ENCODE measurements at places on chromosomes 7 and 10. TPM values are rescaled to one million over a fixed set of nuclear protein-coding genes. Genes with fewer than 3 reads are reported as not detected.
A peak's percentile ranks its signal among the peaks of the same experiment; 100 is the strongest.

Gene DRGX
- total RNA-seq, result not detected

Gene ACTR3C
- 6.4 TPM for total RNA-seq

Gene TMEM273
- total RNA-seq, result 12.3 TPM

Gene CPA5
- total RNA-seq, result 8.7 TPM

Gene MYPN
- total RNA-seq, result not detected

Gene KCND2
- total RNA-seq, result not detected

Gene LRRC4
- not detected for total RNA-seq

Gene PLXDC2
- 0.86 TPM for total RNA-seq

Gene SCIN
- total RNA-seq, result 0.69 TPM

GRCh38 chr10:71634531-71635164 is 84.9 kb downstream of the C10orf105 start:
- H3K4me1 ChIP-seq, result peaks cover 5% of the 10 kb centered on the region
- no peak overlapping the region for H3K4me3 ChIP-seq
- H3K27ac ChIP-seq, result no peak overlapping the region
- no peaks in the 10 kb centered on the region for H3K36me3 ChIP-seq
- H3K27me3 ChIP-seq, result peaks cover 15% of the 10 kb centered on the region

DNA sequence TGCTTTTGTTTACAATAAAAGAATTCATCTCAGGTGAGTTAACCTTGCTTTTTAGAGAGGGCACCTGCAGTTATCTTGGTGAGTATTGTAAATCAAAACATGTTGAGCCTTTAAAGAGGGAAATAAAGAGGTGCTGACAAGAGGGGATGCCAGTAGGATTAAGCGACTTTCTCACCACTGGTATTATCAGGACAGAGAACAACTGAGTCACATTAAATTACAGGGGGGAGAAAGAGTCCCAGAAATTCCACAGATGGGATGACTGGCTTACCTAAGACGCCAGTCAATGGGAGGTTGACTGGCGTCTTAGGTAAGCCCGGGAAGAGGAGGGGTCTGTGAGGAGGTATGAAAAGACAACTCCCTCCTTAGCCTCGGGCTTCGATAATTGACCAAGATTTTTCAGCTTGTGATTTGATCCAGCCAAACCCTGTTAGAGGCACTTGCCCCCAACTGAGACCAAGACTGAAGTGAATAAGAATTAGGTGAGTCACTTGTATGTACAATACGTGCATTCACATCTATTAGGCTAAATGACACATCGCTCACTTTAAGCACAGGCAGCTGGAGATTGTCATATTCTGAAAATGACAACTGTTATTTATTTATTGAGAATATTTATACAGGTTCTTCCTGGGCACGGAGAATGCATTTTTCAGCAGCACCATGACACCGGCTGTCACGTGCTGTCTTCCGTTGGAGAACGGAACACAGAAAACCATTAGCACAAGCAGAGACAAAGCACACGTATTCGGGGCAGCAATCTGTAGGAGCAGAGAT is 117.6 kb downstream of the SEM1 start:
- no peak overlapping the region for H3K4me3 ChIP-seq
- no peak for DNase-seq
- H3K27me3 ChIP-seq, result peaks cover 12% of the 10 kb centered on the region
- no peak overlapping the region for H3K27ac ChIP-seq
- peaks cover 4% of the 10 kb centered on the region for H3K4me1 ChIP-seq

- no peak overlapping the region for H3K27ac ChIP-seq
- no peaks in the 10 kb centered on the region for H3K36me3 ChIP-seq
- peaks cover 4% of the 10 kb centered on the region for H3K4me1 ChIP-seq
- no peak for DNase-seq
- no peaks in the 10 kb centered on the region for H3K27me3 ChIP-seq
Measured at GRCh38 chr7:144908324-144908723, 72.5 kb upstream of the TPK1 start.

DNA sequence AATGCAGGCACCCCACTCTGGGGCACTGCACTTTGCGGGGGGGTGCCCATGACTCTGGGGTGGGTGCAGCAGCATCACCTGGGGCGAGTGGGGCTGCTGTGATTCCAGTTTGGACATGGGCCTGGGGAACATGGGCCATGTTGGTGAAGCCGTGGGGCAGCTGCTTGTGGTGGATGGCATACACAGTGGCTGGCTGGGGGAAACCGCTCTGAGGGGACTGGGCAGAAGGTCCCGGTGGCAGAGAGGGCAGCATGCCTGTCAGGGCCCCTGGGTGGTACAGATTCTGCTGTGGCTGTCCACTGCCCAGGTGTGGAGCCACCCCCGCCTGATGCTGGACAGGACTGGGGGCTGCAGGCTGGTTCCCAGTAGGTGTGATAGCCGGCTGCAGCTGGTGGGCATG is 57.2 kb downstream of the LRRC72 start:
- no peak for DNase-seq
- H3K27ac ChIP-seq, result no peak overlapping the region
- peaks cover 3% of the 10 kb centered on the region for H3K27me3 ChIP-seq
- no peak overlapping the region for H3K4me3 ChIP-seq
- no peaks in the 10 kb centered on the region for H3K36me3 ChIP-seq

GRCh38 chr7:148256433-148256832 is 334.1 kb upstream of the C7orf33 start:
- no peaks in the 10 kb centered on the region for H3K36me3 ChIP-seq
- H3K27me3 ChIP-seq, result peaks cover 2% of the 10 kb centered on the region
- no peak overlapping the region for H3K27ac ChIP-seq
- no peak for DNase-seq

DNA sequence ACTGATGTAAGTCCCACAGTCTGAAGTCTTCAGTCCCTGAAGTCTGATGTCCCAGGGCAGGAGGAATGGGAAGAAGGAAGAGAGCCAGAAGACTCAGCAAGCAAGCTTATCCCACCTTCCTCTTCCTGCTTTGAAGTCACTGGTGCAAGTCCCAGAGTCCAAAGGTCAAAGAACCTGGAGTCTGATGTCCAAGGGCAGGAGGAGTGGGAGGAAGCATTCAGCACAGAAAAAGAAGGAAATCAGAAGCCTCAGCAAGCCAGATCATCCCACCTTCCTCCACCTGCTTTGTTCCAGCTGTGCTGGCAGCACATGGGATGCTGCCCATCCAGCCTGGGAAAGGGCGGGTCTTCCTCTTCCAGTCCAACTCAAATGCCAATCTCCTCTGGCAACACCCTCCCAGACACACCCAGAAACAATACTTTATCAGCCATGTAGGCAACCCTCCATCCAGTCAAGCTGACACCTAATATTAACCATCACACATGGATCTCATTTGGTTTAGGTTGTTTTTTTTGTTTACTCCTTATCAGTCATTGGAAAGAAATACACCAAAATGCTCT is 50.9 kb downstream of the ADAM12 start:
- no peaks in the 10 kb centered on the region for H3K36me3 ChIP-seq
- no peaks in the 10 kb centered on the region for H3K27me3 ChIP-seq
- no peak for DNase-seq
- H3K27ac ChIP-seq, result no peak overlapping the region
- no peak overlapping the region for H3K4me3 ChIP-seq
- H3K4me1 ChIP-seq, result no peaks in the 10 kb centered on the region

DNA sequence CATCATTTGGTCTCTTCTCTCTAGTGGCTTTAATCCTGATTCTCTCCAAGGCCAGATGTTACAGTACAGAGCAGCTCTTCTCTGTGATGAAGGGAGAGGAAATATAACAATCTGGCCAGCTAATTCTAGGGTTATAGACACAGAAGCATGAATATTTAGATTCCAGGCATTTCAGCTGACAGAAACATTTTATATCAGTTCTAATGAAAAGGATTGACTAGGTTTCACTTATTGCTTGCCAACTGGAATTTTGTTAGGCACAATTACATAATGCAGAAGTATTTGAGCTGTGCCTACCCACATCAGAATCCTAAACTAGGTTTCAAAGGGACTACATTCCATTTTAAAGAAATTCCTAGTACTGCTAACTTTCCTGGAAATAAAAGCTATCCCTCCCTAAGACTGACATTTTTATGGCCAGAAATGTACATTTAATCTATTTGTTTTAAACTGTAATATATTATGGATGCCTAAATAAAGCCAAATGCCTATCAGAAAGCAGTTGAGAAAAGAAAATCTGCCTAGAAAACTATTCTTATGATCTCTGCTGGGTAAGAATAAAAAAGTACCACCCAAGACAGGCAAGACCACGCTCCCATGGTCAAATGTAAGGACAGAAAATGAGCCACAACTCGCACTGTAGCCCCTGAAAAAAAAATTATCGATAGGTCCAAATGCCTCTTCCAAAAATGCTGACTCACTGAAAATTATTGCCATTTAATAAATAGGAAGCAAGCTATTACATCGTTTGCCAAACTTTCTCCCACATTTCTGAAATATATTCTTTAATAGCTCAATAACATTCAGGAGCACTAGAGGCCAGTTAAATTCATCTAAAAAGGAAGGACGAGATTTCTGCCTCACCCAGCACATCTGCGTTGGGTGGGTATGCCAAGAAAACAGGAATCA is 498.1 kb downstream of the KCNMA1 start:
- no peak overlapping the region for H3K27ac ChIP-seq
- H3K27me3 ChIP-seq, result peaks cover 16% of the 10 kb centered on the region
- H3K36me3 ChIP-seq, result no peaks in the 10 kb centered on the region

GRCh38 chr10:131677671-131678070 is 223.1 kb upstream of the PPP2R2D start:
- H3K36me3 ChIP-seq, result no peaks in the 10 kb centered on the region
- no peak overlapping the region for H3K27ac ChIP-seq
- H3K4me3 ChIP-seq, result no peak overlapping the region
- no peaks in the 10 kb centered on the region for H3K4me1 ChIP-seq
- no peak for DNase-seq

DNA sequence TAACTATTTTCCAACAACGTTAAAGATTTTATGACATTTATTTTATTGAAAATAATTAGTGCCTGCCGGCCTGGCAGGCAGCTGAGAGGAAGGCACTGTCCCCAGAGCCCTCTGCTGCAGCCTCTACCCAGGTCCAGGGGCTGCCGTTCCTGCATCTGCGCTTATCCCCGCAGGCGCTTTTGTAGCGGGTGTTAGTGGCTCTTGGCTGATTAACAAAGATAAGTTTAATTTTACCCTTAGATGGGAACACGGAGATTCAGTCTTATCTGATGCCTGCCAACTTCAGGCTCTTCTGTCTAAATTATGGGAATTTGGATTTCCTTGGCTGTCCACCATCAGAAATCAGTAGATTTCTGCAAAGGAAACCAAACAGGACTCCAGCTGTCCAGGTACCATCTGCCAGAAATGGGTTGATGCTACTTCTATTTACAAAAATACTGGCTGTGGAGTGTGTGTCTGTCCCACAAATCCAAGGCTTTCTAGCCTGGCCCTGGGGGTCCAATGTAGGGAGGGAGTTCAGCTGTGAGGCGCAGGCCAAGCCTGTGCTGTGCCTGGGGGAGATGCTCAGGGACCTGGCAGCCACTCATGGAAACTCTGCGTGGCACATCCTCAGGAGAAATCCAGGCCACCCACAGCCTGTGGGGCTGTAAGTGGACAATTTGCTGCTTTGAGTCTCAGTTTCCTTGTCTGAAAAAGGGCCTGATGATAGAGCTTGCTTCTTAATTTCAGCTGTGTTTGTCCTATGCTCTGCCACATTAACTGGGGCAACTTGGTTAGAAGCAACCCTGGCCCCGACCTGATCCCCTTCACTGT is 62.0 kb upstream of the IGFBP3 start:
- H3K4me1 ChIP-seq, result peaks cover 3% of the 10 kb centered on the region
- H3K27ac ChIP-seq, result no peak overlapping the region
- no peaks in the 10 kb centered on the region for H3K27me3 ChIP-seq
- DNase-seq, result no peak
- H3K4me3 ChIP-seq, result no peak overlapping the region
- no peaks in the 10 kb centered on the region for H3K36me3 ChIP-seq

DNA sequence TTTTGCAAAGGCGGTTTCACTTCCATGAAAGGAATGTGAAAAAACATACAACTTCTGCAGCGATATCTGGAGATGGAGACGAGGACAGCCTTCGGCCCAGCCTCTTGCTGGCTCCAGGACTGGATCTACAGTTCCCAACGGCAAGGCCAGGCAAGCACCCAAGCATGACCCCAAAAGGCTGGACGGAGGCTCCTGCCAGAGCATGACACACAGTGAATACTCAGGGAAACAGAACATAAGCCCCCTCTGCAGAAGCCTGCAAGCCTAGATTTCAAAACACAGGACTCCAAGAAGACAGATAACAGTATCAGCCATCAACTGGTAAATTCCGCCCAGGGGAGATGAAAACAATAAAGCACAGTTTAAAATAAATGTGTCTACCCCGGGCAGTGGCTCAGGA is 3.3 kb upstream of the LRRC27 start:
- no peaks in the 10 kb centered on the region for H3K27me3 ChIP-seq
- peak overlapping the region; percentile 3 for H3K4me3 ChIP-seq
- no peak overlapping the region for H3K27ac ChIP-seq
- H3K4me1 ChIP-seq, result peaks cover 38% of the 10 kb centered on the region
- H3K36me3 ChIP-seq, result peaks cover 46% of the 10 kb centered on the region

DNA sequence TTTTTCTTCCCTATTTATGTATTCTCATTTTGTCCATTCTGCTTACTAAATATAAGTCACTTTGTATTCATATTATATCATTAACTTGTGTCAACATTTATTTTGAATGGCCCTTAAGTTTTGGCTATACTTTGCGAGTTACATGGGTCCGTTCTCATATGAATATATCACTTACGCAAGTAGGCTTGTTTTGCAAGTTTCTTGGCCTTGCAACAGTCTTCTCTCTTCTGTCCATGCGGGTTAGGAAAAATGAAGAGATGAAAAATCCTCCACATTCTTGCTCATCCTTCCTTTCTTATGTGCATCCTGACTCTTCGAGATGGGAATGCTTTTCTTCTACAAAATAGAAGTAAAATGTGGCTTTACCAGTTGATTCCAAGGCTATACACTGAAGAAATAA is 82.8 kb downstream of the GPR158 start:
- no peaks in the 10 kb centered on the region for H3K36me3 ChIP-seq
- H3K4me3 ChIP-seq, result no peak overlapping the region
- H3K4me1 ChIP-seq, result no peaks in the 10 kb centered on the region
- no peak overlapping the region for H3K27ac ChIP-seq
- no peak for DNase-seq

DNA sequence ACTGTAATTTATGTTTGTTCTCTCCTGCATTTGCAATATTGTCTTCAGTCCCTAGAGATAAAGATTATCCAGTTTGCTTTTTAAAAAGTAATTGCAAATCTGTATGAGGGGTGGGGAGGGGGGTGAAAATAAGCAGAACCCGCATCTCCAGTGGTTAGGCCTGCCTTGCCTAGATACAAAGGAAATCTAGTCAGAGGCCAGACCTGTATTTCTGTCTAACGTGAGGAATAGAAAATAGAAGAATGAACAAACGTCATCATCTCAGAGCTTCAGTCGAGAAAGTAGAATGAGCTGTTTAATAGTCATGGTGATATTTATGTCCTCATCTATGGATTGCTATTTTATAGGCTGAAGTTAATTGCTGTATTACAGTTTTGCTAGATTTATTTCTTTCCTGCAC is 284.2 kb downstream of the BICC1 start:
- no peaks in the 10 kb centered on the region for H3K4me1 ChIP-seq
- no peak overlapping the region for H3K4me3 ChIP-seq
- peaks cover 2% of the 10 kb centered on the region for H3K27me3 ChIP-seq
- no peaks in the 10 kb centered on the region for H3K36me3 ChIP-seq

- H3K36me3 ChIP-seq, result no peaks in the 10 kb centered on the region
- peaks cover 8% of the 10 kb centered on the region for H3K27me3 ChIP-seq
- H3K27ac ChIP-seq, result no peak overlapping the region
- no peaks in the 10 kb centered on the region for H3K4me1 ChIP-seq
Measured at GRCh38 chr10:51838471-51838870, 139.1 kb upstream of the CSTF2T start.
